ENCODE measurements at places on chromosomes 6 and 20.

- DNase-seq, result no peak
Measured at GRCh38 chr6:38587766-38588362, 51.9 kb downstream of the BTBD9 start.

- no peak for DNase-seq
Measured at GRCh38 chr6:143675382-143675900, 2.3 kb upstream of the PHACTR2 start.

DNA sequence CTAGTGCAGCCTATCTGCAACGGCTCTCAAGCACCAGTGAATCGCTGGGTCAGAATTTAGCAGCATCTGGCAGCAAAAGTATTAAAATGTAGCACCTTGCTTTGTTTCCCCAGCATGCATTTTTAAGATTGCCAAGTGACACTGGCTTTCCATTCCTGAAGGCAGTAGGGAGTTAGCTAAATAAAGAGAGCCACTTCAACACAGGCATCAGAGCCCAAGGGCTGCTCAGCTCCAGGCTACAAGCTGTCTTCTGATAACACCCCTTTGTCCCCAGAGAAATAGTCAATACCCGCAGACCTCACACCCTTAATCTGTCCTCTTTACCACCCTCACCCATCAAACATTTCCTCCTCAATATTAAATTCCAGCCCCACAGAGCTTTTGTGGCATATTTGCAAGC, 19.7 kb upstream of the MDFI start:
- DNase-seq, result no peak

- DNase-seq, result no peak
Measured at GRCh38 chr6:112300896-112301295, 46.2 kb upstream of the RFPL4B start.

GRCh38 chr6:27334141-27334540, 22.1 kb upstream of the POM121L2 start:
- no peak for DNase-seq

GRCh38 chr20:8913456-8913855, 155.4 kb upstream of the PLCB4 start:
- DNase-seq, result no peak

DNA sequence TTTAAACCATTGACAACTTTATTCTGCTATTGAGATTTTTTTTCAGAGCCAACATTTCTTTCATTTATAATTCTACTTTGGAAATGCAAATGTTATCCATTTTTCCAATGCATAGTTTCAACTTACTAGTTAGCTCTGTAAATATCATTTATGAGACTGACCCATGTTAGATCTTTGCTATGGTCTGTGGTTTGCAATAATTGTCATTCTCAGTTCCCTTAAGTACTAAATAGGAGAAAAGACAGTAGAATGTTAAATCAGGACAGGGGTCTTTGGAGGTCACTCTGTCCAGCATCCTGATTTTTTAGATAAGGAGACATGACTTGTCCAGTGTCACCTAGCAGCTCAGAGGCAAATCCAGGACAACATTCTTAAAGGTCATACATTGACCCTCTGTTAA, 522.2 kb upstream of the FLRT3 start:
- no peak for DNase-seq

DNA sequence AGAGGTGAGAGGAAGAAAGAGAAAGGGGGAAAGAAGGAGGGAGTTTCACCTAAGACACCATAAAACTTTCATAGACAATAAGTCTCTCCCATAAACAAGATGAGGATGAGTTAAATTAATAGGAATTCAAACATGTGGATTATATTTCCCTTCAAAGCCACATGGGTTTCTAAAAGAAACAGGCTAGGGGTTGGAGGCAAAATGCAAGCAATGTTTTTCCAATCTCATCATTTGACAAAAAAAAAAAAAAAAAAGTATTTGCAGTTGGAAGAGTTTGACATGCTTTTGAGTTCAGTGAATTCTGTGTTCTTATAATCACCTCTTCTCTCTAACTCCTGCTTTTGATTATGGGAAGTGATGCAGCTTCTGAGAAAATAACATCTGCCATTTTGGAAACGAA, 286.5 kb upstream of the PRND start:
- DNase-seq, result peak; percentile 4

DNA sequence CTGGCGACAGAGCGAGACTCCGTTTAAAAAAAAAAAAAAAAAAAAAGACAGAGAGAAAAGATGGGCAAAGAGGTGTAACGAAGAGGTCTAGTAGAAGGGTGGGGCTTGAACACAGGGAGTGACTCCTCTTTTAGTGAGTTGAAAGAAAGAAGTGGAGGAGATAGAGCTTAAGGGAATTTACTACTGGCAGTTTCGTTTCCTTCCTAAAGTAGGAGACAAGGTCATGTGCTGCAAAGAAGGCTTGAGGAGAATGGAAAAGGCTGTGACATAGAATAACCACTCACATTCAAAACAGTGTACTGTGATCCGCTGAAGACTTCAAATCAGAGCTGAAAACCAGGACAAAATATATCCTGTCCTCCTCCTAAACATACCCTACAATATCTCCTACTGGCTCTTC, 63.8 kb upstream of the EIF2S2 start:
- no peak for DNase-seq

DNA sequence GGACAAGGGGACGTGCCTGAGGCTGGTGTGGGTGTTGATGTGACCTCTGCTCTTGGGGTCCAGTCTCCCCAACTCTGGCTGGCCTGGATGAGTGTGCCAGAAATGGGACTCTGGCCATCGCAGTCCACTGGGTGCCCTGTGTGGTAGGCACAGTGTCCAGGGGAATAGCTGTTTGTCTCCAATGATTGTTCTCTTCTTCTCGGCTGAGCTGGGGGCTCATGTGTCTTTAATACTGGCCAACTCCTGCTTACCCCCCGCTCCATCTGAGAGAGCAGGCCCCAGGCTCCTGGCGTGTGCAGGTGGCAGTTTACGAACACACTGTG, 45.0 kb downstream of the RBM38 start:
- no peak for DNase-seq

DNA sequence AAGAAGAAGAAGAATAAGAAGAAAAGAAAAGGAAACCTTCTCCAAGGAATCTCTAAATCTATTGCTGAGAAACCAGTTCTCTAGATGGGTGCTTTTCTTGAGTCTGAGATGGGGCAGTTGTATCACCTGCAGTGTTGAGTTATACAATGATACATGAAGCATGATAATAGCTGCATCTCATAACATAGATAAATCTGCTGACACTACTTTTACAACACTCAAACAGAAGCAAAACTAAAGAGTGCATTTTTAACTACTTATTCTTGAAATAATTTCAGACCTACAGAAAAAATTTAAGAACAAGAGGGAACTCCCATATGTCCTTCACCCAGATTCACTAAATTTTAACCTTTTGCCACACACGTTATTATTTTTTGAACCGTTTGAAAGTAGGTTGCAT, 70.3 kb downstream of the SYNJ2 start:
- DNase-seq, result no peak

GRCh38 chr20:60899320-60899719, 352.7 kb upstream of the CDH4 start:
- DNase-seq, result no peak

DNA sequence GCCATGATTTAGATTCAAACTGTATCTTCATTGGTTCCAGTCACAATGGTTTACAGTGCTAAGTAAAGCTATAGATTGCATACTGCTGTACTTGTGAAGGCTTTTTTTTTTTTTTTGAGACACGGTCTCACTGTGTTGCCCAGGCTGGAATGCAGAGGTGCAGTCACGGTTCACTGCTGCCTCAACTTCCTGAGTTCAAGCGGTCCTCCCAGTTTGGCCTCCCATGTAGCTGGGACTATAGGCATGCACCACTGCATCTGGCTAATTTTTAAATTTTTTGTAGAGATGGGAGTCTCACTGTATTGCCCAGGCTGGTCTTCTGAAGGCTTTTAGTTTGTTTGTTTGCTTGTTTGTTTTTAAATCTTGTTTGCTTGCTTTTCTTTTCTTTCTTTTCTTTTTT, 24.9 kb downstream of the ITCH start:
- no peak for DNase-seq

GRCh38 chr20:48329676-48330664, 497.8 kb downstream of the PREX1 start:
- peak; percentile 66 for DNase-seq

DNA sequence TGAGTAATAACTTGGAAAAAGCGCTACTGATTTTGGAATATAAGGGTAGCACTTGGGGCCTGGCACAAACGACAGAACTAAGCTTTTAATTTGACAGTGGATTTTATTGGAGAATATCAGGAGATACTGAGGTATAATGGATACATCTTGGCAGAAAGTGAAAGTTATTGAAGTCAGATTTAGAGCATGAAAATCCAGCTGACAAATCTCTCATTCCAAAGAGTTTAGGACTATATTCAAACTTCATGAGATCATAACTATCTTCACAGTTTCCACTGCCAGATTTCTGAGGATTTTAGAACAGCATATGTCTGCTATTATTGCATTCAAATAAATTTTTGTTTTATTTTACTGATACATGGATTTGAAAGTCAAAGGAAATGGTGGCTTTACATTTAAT, 132.3 kb upstream of the THEMIS start:
- no peak for DNase-seq

DNA sequence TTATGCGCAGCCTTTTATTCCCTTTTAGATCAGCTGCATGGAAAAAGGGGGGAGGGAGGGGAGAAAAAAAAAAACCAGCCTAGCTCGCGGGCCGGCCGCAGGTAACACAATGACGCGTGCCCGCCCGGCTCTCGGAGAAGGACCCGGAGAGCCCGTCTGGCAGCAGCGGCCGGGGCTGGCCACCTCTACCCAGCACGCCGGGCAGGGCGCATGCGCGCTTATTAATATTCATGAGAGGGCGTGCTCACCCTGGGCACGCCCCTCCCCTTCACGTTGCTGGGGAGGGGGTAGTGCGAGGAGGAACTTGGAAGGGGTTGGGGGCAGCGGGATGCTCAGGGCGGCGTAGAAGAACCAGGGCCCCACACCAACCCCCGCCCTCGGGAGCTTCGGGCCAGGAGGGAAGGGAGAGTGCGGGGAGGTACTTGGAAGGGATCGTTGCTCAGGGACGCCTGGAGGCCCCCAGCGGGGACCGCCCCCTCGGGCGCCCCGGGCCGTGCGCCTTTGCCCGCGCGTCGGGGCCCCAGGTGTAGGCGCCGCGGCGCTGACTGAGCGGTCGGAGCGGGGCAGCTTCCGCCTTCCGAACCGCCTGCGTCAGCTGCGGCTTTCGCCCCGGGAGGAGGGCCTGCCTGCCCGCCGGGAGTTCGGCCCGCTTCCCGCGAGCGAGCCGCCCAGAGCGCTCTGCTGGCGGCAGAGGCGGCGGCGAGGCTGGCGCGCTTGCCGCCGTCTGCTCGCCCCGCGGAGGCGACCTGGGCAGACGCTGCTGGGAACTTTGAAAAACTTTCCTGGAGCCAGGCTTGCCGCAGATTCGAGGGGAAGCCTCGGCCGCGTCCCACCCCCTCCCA, at the start of gene JAG1:
Gene JAG1, minus strand, starts transcription at position 158 of the 842 bp plus-strand sequence. CDS start 469 bp downstream, outside the sequence.
- peak; percentile 83 for DNase-seq
